GM20000 (cell line): ENCODE measurements at places on chromosomes 3 and 15.

GRCh38 chr3:156150434-156151066, 30.2 kb downstream of the KCNAB1 start:
- DNase-seq, result peak; percentile 46

DNA sequence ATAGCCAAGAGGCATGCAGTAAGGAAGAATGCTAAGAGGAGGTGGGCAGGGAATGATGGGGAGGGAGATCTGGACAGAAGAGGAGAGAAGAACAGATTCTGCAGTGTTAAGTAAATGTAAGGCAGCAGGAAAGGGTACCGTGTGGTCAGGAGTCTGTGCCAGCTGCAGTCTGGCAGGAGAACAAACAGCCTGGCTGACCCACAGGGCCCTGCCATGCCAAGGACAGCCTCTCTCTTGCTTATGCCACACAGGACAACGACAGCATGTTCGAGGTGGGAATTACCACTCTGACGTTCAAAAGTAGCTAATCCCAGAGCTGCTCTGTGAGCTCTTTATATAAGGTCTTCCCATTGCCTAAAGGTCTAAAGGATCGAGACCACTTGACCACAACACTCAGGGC, 31.3 kb downstream of the DAPK2 start:
- no peak for DNase-seq

DNA sequence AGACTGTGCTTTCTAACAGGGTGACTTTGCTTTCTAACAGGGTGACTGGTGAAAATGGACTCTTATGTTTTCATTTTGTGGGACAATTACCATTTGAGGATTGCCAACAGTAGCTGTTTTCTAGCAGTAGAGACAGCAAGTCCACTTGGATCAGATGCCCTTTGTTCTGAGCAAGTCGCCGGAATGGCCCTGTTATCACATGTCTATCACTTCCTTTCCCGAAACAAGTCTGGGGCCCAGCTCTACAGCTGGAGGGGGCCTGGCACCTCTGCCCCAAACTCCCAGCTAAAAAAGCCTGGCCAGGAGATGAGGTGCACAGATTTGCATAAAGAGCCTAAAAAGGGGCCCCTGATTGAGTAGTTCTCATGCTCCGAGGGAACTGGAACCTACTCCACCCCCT, 44.6 kb downstream of the THBS1 start:
- DNase-seq, result no peak

GRCh38 chr3:185335799-185336198, 27.1 kb upstream of the MAP3K13 start:
- DNase-seq, result no peak

DNA sequence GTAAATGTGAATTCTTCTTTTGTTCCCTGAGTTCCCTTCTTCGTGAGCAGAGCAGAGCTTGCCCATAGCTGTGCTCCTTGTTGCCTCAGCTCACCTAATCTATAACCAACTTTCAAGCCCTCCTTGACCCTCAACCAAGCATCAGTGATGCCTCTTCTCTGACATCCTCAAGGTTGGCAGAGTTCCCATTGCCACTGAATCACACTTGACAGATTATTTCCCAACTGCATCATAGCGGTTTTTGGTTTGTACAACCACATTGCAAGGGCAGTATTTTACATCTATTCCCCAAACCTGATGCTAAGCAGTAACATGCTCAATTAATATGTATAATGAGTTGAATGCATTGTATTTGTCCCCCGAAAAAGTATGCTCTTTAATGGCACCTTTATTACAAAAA, 133.0 kb upstream of the SNTN start:
- no peak for DNase-seq

DNA sequence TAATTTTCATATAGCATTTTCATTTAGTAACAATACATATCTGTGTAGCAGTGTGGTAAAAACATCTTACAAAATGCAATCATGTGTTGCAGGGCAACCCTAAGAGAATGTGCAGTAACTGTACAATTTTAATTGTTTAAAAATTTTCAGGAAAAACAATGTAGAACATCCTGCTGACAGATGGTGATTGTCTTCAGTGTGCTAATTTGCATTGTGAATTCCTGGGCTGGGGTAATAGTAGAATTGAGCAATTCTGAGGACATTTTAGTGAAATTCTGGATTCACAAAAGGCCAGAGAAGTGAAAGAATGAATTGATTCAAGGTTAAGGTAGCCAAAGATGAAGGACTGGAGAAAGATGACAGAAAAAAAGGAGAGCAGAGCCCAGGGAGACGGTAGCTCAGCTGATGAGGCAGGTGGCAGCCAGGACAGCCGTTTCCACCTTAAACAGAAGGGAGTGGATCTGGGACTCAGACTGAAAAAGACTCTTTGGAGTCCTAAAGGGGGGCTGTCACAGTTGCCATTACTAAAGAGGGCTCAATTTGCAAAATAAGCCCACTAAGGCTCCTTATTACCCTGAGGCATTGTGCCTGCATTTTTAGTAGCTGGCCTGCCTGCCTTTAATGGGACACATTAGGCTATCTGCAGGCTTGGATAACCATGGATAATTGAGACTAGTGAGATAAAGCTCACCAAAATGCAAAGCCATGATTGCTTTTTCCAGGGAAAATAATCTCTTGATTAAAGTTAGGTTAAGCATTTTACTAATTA, 8.6 kb downstream of the MAP3K13 start:
- no peak for DNase-seq

GRCh38 chr3:131922356-131922755, 112.5 kb downstream of the CPNE4 start:
- DNase-seq, result no peak

DNA sequence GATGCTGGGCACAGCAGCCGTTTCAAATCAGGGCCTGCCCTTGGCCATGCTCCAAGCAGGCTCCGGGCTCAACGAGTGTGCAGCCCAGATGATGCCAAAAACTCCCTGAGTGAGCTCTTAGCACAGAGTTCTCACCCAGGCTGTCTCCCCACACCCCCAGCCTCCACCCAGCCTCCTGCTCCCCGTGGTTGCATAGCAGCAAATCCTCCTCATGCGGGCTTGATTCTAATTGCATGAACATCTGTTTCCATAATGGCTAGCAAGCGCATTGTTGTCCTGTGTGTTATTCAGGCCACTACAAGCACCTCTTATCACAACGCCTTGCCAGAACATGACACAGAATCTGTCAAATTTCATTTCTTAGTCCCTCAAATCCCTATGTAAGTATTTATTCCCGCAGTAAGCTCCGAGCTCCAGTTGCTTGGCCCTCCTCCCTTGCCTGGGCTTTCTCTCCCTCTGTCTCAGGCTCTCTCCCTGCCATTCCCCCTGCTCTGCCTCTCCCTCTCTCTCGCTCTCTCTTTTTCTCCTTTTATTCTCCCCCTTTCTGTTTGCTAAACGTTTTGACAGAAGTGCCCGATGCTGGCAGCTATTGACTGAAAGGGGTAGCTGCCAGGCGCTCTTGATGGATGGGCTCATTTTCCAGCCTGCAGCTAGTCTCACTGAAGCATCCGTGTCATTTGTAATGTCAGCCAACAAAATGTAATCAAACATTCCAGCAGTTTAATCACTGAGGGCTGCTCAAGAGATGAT, 306.5 kb downstream of the IL20RB start:
- DNase-seq, result no peak

GRCh38 chr3:38916706-38917105, 100.7 kb upstream of the SCN10A start:
- DNase-seq, result no peak

- DNase-seq, result no peak
These were observed 207.3 kb downstream of the LRTM1 start for GRCh38 chr3:54720604-54721003.

DNA sequence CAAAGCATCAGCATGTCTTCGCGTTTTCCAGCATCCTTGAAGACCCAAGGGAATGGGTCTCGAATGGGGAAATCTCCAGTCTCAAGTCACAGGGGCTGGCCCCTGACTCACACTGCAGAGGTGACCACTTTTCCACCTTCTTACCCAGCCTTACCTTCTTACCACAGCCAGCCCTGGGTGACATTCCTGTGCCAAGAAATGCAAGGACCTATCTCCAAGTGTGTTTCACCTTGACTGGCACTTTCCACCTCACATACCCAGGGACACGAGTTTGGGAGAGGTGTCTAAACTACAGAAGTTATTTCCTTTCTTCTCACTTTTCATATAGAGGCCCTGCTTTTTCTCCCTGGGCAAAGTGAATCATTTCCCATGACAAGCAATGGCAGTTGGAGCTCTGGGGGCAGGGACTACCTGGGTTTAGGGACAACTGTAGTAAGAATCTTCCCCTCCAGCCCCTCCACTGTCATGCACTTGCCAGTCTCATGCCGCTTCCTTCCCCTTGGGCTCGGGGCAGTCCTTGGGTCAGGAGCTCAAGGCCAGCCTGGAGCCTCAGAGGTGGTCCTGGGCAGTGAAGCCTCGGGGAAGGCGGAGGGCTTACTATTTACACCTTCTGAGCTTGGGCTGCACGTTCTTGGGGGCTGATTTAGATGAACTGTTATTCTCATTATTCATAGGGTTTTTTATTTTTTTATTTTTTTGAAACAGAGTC, 16.8 kb downstream of the PAQR5 start:
- no peak for DNase-seq

- DNase-seq, result no peak
These were observed 763 bp upstream of the ZIC4 start for GRCh38 chr3:147407114-147407497.

DNA sequence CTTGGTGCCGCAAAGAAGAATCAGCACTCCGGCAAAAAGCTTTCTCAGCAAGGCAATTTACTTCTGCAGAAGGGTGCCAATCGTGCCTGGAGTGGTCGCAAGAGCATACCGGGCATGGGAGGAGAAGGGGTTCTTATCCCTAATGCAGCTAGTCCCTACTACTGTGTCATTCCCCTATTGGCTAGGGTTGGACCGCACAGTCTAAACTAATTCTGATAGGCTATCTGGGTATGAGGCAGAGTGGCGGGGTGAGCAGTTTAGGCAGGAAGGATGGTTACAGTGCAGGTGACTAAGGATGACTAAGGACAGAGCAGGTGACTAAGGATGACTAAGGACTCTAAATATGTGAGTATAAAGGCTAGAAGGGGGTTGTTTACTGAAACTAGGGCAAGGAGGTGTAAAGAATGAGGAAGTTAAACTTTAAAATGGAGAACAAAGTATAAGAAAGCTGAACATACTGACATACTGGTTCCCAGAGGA, 52.9 kb downstream of the PGBD4 start:
- DNase-seq, result no peak

DNA sequence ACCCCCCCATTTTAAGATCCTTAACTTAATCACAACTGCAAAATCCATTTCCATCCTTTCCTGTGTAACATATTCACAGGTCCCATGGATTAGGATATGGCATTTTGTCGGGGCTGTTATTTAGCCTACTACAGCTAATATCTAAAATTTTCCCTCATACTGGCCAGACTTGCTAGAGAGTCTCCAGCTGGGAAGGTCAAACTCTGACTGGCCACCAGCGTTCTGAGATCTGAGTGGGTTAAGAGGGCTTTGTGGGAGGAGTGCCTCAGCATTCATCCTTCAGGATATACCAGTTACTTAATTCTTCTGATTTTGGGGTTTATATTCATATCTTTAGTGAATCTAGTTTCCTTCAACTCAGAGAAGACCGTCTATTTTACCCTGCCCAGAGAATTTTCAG, 17.7 kb downstream of the TM4SF18 start:
- no peak for DNase-seq

DNA sequence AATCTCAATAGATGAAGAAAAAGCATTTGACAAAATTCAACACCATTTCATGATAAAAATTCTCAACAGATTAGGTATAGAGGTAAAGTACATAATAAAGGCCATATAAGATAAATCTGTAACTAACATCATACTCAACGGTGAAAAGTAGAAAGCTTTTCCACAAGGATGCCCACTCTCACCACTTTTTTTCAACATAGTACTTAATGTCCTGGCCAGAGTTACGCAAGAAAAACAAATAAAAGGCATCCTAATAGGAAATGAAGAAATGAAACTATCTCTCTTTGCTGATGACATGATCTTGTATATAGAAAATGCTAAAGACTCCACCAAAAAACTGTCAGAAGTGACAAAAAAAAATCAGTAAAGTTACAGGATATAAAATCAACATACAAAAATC, 33.0 kb downstream of the THBS1 start:
- no peak for DNase-seq

DNA sequence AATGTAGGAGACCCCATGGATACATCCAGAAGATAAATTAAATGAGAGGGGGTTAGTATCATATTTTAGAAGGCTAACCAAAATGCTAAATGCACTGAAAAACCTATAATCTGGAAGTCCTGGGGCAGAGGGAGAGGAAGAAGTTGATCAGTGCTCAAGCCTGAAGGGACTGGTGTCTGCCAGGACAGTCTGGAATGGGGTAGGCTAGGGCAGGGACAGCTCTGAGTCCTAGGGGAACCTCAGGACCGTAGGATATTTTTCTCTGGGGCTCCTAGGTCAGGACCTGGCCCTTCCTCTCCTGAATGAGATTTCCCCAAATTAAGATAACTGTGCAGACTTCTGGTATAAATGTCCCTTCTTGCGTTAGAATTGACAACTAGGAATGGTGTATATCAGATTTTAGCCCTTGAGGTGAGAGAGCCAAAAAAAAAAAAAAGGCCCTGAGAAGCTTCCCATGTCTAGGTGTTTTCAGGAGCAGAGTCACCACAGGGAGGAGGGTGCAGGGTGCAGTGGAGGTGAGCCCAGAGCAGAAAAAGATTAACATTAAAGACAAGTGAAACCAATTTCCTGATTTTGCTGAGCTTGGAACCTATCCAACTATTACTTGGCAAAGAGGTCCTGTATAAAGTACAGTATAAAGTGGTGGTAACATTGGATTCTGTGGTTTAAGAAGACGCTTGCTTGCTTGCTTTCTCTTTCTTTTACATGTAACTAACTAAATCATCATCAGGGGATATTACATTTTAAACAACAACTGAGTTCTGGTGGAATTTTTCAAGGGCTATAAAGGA, 63.5 kb downstream of the HACD2 start:
- no peak for DNase-seq

DNA sequence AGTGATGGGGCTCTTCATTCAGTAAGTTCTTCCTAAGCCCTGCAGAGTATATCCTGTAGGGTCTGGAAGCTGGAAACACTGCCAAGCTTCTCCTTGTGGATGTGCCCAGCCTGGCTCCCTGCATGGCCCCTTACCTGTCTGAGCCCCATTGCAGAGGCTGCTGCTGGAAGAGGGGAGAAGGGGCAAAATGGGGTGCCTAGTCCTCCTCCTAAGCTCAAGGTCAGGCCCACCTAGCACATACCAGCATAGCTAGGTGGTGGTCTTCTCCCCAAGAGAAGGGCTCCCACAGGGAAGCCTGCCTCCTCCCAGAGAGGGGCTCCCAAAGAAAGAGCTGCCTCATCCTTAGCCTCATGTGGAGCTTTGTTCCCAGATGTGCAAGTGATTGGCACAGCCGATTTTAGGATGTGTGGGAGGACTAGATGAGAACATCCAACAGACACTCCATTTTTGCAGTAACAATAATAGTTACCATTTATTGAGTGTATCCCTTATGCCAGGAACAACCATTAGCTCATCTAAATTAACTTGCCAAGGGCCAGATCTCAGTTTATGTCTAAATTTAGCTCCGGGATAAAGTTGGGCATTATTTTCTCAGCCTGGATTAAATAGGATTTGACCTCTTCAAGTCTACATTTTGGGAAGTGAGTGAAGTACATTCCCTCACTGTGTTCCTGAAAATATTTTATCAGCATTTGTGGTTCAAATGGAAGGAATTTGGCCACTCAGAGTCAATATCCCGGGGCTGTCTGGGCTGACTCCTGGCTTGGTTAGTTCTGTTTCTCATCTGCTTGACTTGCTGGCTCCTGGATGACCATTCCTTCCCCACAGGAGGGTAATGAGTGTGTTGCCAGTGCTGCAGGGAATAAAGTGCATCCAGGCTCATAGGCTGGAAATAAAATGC, 291.1 kb upstream of the ROPN1 start:
- no peak for DNase-seq
